ENCODE measurements at places on chromosomes 7 and 10. TPM values are rescaled to one million over a fixed set of nuclear protein-coding genes. Genes with fewer than 3 reads are reported as not detected.

Gene OR2A12
- not detected for total RNA-seq

Gene SPDYE2
- total RNA-seq: 0.36 TPM

Gene ADAM22
- total RNA-seq: 0.60 TPM

Gene EN2
- not detected for total RNA-seq

Gene ATOH7
- total RNA-seq: not detected

Gene DBF4
- 61.9 TPM for total RNA-seq

Gene CACNB2
- total RNA-seq: 0.34 TPM

Gene SEMA3E
- total RNA-seq: not detected

Gene VENTX
- 0.11 TPM for total RNA-seq

Gene SDK1
- 1.3 TPM for total RNA-seq

Gene SLC18A2
- 1.2 TPM for total RNA-seq

Gene CDHR1
- 0.74 TPM for total RNA-seq

Gene LDB3
- total RNA-seq: 0.08 TPM

Gene CLCN1
- not detected for total RNA-seq

Gene ACSL5
- total RNA-seq: 14.1 TPM

Gene MEOX2
- total RNA-seq: not detected

Gene BTAF1
- 80.8 TPM for total RNA-seq

Gene SLC26A3
- not detected for total RNA-seq

Gene MSMB
- total RNA-seq: not detected

Gene FAM241B
- total RNA-seq: 14.1 TPM

Gene RGR
- total RNA-seq: not detected

Gene FAM25C
- total RNA-seq: not detected

Gene MORN4
- 0.36 TPM for total RNA-seq

Gene ZNF488
- total RNA-seq: not detected

Gene GSDME
- total RNA-seq: not detected
